Activated effector memory CD4-positive, alpha-beta T cell treated with Interleukin-2 at 50 U/mL for 16 hours (primary cell): ENCODE measurements at places on chromosomes 11 and 22.

- DNase-seq: no peak
These were observed 16.9 kb downstream of the ARHGAP42 start for GRCh38 chr11:100703801-100704575.

DNA sequence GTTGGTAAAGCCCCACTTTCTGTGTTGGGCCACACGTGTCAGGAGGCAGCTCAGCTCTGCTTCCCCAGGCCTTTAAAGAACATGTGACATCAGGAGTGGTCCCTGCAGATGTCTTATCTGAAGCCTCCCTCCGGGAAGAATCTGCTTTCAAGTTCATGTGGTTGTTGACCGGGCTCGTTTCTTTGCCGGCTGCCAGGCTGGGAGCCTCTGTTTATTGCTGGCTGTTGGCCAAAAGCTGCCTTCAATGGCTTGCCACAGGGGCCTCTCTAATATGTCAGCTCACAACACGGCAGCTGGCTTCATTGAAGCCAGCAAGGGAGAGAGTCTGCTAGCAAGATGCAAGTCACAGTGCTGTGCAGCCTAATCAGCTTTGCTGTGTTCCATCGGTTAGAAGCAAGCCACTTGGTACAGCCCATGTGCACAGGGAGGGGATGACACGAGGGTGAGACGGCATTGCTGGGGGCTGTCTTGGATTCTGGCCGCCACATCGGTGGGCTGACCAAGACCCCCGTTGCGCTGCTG is 14.6 kb downstream of the MRGPRF start:
- DNase-seq: no peak

- DNase-seq: no peak
These were observed 29.7 kb upstream of the PCF11 start for GRCh38 chr11:83127310-83127637.

DNA sequence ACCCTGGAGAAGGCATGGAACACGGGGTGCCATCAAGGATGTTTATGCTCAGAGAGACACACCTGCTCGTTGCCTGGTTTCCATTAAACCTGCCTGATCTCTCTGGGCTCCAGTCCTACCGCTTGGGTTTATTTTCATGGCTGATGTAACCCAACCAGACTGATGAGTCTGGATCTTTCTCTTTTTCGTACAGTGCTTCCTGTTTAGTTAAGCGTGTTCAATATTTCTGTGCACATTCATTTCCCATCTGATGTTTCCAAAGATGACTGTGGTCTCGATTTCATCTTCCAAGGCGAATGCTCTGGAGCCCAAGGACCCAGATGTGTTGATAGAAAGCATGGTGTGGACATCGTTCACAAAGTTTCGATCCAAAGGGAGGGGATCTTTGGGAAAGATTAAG is 84.3 kb downstream of the SNX19 start:
- DNase-seq: no peak

- no peak for DNase-seq
These were observed 13.8 kb downstream of the JAML start for GRCh38 chr11:118211006-118211405.

GRCh38 chr22:44754998-44755397 is 2.6 kb downstream of the ARHGAP8 start:
- no peak for DNase-seq

GRCh38 chr11:64095273-64095817 is 59.6 kb downstream of the FLRT1 start:
- DNase-seq: no peak

- DNase-seq: no peak
These were observed 23.7 kb upstream of the CTR9 start for GRCh38 chr11:10727146-10727851.

GRCh38 chr11:120413480-120413879 is 77.3 kb downstream of the ARHGEF12 start:
- DNase-seq: no peak

- no peak for DNase-seq
These were observed 122.2 kb upstream of the PDGFD start for GRCh38 chr11:104286129-104286528.

- no peak for DNase-seq
These were observed 114.4 kb downstream of the PTPRJ start for GRCh38 chr11:48094643-48095339.

- DNase-seq: no peak
These were observed 384.5 kb downstream of the TBC1D22A start for GRCh38 chr22:47146941-47147340.

DNA sequence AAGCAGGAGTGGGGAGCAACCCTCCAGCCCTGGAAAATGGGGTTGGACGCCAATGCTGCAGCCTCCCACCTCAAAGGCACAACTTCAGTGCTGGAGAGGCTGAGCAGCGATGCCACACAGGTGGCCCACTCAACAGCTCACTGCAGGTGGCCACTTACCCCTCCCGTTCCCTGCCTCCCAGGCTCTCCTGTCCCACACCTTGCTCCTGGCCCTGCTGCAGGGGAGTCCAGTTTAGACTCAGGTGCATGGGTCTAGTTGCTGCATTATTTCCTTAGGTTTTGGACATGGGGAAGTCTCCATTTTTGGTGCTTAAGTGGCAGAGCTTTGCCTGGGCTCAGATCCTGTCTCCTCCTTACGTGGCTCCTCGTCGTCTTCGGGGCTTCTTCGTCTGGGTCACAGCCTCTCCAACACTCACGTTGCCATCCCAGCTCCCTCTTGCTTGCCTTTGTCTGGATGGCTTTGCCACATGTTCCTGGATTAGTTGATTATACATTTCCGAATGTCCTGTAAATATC is 898.3 kb downstream of the BRD1 start:
- DNase-seq: no peak

DNA sequence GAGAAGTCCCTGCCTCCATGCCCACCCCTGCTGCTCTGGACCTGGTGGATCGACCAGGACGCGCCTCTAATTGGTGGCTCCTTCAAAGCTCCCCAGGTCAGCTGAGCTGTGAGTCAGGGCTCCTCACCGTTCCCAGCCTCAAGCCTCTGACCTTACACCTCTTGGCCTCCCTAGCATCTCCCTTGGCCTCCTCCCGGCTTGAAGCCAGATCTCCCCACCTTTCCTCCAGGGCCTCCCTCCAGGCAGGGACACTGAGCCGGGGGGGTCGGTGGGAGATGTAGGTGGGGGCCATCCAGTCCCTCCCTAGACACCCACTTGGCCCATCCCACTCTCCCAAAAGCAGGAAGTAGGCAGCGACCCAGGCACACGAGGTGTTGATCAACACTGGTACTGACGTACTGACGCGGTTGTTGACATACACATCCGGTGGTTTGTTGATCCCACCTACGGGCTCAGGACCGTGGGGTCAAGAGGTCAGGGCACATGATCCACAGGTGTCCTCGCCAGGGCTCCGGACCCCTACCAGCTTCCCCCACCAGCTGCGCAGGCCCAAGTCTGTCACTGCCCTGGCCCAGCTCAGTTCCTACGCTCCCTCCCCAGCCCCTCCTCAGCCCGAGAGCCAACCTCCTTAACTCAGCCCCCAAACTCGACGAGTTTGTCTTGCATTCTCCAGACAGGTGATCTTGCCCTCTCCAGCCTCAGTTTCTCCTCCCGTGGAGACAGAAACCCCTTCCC is 802 bp downstream of the ATG2A start:
- DNase-seq: peak; percentile 28

- no peak for DNase-seq
These were observed 82.3 kb downstream of the TBC1D22A start for GRCh38 chr22:46844606-46845210.

DNA sequence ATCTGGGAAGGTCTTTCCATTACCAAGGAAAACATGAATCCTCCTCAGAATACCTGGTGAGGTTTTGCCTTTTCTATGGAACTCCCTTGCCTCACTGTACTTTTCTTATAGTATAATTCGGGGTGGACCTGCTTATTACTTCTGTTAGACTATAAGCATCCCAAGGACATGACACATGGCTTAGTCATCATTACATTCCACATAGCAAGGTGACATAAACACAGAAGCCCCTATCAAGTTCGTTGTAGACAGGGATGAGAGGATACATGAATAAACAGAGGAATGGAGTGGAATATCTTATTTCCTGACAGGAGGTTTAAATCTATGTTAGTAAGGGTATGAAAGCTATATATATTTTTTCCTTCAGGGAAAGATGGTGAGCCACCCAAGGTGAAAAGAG is 532.2 kb upstream of the CCDC90B start:
- no peak for DNase-seq

DNA sequence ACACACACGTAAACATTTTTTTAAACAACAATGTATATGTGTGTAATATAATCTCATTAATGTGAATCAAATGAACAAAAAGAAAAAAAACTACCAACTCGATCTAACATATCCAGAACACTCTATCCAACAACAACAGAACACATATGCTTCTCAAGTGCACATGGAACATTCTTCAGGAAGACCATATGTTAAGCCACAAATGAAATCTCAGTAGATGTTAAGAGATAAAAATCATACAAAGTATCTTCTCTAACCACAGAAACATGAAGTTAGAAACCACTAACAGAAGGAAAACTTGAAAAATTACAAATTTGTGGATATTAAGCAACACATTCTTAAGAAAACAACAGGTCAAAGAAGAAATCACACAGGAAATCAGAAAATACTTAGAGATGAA is 25.5 kb upstream of the TMEM45B start:
- no peak for DNase-seq

GRCh38 chr11:122258446-122259194 is 142.6 kb upstream of the BLID start:
- no peak for DNase-seq

DNA sequence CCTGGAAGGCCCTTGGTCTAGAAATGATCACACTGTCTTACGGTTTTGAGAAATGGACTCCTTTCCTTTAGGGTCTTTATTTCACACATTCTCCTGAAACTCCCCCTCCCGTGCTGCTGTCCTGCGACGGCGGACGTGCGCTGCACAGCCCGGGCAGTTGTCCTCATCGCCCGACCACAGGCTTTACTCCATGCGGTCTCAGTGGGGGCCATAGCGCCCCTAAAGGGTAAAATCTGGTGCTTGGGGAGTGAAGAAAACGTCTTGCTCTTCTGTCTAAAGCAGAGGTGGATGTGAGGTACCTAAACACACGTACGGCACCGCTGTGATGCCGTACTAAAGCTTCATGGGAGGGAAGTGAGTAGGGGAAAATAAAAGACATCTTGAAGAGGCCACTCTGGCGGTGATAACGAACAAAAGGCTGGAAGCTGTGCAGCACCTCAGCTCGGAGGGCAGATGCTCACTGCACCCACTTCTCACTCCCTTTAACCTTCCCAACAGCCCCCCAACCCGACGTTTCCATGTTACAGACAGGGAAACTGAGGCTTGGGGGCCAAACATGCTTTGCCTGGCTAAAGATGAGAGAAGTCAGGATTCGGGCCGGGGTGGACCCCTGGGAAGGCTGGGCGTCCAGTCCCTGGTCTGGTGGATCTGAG is 22.6 kb downstream of the MPPED1 start:
- DNase-seq: no peak

DNA sequence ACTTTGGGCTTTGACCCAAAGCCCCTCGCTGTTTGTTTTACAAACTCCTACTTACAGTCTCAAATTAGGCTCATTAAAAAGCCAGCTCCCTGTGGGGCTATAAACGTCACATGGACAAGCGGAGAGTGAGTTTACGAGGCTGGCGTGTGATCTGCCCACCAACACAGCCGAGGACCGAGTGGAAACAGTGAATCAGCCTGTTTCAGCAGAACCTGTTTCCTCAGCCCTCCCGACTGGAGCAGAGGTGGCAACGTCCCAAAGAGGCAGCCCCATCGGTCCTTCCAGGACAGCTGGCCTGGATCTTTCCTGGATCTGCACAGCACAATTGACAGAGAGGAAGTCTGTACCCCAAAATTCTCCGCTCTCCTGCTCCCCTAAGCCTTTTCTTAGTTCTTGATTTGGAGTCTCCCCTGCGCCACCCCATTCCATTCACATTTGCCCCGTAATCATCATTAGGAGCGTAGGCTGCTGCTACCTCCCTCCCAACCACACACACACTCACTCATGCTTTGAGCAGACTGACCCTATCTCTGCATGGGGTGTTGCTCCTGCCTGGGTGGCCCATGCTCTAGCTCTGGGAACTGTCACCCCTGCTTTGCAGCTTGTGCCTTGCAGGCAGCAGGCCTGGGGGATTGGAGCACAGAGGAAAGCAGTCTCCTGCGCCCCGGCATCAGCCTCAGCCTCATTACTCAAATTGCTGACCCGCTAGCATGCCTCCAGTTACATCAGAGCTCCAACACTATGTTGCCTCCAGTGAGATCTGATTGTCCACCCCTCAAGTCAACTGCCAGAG is 117.8 kb downstream of the NAT10 start:
- DNase-seq: no peak

DNA sequence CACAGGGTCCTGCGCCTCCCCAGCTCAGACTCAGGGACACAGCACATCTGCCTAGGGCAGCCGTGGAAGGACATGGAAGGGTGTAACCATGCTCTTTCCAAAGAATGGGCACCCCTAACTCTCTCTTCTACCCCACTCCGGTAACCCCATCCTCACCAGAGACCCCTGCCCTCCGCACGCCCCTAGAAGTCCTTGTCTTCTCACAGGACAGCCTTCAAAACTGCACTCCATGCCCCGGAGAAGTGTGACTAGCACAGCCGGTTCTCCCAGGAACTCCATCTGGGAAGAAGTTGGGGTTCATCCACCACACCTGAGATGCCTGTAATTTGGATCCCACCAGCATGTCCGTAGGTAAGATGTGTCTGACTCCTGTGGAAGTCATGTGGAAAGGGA is 25.0 kb downstream of the P2RY2 start:
- no peak for DNase-seq

DNA sequence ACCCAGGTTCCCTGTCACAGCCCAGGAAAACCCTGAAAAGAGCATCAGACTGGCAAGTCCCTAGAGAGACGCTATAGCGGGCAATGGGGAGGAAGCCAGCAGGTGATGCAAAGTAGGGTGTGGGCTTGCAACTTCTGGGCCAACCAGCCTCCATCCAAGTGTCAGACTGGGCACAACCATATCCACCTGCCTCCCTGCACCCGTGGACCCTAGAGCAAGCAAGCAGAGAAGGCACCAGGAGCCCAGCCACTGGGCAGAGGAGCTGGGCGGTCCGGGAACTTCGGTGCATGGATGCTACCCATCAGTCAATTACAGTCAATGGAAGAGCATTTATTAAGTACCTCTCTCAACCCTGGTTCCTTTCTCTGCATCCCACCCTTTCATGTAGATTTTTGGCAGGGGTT is 2.8 kb downstream of the NECTIN1 start:
- no peak for DNase-seq

DNA sequence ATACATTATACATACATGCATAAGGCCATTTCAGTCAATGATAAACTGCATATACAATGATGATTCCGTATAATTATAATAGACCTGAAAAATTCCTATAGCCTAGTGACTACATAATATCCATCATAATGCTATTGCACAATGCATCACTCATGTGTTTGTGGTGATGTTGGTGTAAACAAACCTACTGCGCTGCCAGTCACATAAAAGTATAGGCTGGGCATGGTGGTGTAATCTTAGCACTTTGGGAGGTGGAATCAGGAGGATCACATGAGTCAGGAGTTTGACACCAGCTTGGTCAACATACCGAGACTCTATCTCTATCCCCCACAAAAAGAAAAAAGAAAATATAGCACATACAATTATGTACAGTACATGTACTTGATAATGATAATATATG is 163.7 kb upstream of the DDI1 start:
- DNase-seq: no peak
